ENCODE measurements at places on chromosomes 6 and 20. TPM values are rescaled to one million over a fixed set of nuclear protein-coding genes. Genes with fewer than 3 reads are reported as not detected.

PLN gene
- 0.04 TPM for total RNA-seq

ZBP1 gene
- not detected for total RNA-seq

SPO11 gene
- not detected for total RNA-seq

COL9A3 gene
- total RNA-seq: 0.20 TPM

SLC22A23 gene
- total RNA-seq: 16.4 TPM

LINC00237 gene
- total RNA-seq: not detected

OPRM1 gene
- total RNA-seq: not detected

ZC2HC1B gene
- total RNA-seq: not detected

CCN5 gene
- not detected for total RNA-seq

ASIP gene
- total RNA-seq: not detected

- no peak for DNase-seq
Measured at GRCh38 chr20:57977569-57977968, 250.9 kb downstream of the ANKRD60 start.

DNA sequence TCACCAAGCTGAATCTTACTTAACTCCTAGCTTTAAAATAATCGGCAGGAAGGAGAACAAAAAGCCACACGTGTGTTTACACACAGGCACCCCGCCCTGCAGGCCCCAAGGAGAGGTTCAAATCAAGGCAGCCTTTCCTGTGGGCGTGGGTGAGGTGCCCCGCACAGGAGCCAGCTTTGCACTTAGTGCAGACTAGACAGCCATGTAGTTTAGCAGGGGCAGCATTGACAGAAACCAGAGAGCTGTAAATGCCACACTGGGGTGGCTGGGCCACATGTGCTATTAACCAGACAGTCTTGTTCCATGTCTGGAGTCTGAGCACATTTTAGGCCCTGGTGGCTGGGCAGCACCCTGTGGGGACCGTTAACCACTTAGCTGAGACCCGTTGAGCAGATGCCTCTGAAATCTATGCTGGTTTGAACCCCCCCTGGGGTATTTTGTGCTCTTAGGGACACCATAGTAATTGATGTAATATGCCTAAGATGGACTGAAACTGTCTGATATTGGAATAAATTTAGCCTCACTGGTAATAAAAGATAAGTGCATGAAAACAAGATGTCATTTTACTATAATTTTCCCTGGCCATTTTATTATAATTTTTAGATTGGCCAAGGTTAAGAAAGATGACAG is 106.4 kb upstream of the KCNG1 start:
- DNase-seq: no peak

DNA sequence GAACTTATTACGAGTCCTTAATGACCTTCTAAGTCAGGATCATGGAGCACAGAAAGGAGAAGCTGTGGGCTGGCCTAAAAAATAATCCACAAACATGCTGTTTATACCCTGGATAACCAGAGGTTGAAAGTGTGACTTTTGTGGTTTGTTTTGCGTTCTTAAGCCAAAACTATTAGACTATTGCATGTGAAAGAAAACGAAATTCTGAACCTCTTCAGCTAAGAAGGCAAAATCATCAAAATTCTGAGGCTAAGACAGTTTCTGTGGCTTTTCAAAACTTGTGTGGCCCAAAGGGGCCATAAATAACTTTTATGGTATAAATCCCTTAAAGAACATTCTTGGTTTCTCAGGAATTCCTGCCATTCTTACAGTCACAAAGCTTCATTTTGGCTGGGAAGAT is 251.0 kb downstream of the UST start:
- no peak for DNase-seq

DNA sequence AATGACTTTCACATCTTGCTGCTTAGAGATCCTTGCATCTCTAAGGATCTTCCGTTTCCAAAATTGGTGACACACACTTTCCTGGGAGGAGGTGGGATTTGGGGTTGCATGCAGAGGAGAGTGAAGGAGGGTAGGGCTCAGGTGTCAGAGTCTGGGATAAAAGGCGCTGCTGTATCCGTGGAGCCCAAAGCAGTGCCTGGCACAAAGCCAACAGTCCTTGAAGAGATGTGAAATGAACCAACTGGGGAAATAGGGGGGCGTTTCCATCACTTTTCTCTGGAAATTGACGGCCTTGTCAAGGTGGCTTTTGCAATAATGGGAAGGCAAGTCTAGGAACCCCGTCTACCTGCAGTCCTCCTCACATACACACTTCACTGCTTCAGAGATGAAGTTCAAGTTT is 59.5 kb upstream of the NELFCD start:
- DNase-seq: no peak

GRCh38 chr6:92377137-92377536 is 1042.2 kb downstream of the EPHA7 start:
- DNase-seq: no peak

DNA sequence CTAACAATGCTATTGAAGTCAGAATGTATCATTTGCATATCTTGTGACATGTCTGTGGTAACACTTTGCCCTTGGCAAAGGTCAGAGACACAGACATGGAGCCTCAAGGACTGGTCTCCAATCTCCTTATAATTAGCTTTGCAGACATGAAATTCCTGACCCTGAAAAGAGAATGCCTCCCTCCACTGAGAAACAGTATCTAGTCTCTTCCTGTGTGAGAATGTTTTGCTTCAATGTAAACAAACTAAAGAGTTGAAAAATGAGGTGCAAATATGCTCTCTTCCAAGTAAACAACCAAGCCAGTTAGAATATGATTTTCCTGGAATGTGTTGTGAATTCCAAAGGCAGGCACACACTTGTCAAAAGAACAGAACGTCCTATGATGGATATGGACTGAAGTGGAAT is 407.1 kb upstream of the MARCKS start:
- no peak for DNase-seq

GRCh38 chr6:41527721-41528408 is 18.3 kb upstream of the FOXP4 start:
- DNase-seq: no peak

DNA sequence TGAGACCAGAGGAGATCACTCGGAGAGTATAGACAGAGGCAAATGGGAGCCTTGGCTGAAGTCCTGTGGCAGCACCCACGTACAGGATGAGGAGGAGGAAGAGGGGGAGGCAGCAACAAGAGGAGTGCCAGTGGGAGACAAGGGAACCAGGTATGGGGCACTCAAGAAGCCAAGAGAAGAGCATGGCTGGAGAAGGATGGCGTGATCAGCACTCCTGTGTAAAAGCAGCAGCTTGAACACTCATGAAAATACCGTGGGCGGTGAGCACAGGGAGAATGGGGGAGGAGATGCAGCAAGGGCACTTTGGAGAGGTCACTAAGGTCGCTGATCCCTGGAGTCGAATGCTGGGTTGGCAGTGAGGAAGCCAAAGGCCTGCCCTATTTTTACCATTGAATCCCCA is 51.2 kb upstream of the PRND start:
- no peak for DNase-seq

- no peak for DNase-seq
Measured at GRCh38 chr6:32252331-32253009, 28.6 kb upstream of the NOTCH4 start.

DNA sequence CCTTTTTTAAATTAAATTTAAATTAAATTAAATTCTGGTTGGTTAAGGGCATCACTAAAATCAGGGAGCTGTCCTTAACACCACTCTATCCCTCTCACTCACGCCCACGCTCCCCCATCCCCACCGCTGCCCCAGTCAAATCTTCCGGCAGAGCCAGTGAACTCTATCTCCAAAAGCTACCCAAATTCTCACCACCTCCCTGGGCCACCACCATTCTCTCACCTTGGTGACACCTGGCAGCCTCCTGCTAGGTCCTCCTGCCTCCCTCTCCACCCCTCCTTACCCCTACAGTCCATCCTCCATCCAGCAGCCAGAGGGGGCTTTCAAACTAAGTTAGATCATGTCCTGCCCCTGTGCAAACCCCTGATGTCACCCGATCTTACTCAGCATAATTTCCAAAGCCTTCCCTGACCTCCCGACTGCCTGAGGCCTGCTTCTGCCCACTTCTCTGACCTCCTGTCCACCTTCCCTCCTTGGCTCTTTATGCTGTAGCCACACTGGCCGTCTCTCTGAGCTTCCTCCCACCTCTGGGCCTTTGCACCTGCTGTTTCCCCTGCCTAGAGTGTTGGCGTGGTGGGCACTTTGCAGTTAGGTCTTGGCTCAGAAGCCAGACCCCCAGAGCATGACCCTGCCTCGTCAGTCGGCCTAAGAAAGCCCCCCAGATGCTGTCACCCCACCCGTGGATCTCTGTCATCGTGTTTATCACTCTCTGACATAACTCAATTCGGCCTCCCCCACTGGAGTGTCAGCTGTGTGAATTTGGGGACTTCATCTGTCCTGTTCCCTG is 24.7 kb downstream of the PTGIS start:
- no peak for DNase-seq

- no peak for DNase-seq
Measured at GRCh38 chr6:170464524-170464979, 88.6 kb downstream of the PSMB1 start.

- no peak for DNase-seq
Measured at GRCh38 chr6:161137839-161138542, 135.9 kb downstream of the AGPAT4 start.

GRCh38 chr20:35772563-35773058 is 796 bp downstream of the PHF20 start:
- DNase-seq: no peak

DNA sequence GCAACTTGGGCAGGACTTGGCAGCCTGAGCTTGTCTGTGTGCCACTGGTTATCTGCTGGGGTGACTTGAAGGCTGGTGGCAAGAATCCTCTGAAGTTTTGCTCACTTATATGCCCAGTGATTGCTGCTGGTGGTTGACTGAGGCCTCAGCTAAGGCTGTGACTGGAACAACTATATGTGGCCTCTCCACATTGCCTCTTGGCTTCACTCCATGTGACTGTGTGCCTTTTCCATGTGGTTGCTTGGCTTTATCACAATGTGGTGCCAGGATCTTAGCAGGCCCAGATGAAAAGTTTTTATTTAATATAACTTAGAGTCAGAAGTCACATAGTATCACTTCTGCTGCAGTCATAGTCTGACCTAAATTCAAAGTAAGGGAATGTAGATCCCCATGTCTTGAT is 104.5 kb downstream of the ADAT2 start:
- no peak for DNase-seq

- DNase-seq: no peak
Measured at GRCh38 chr6:24933868-24934401, 1.8 kb downstream of the RIPOR2 start.

GRCh38 chr6:53961679-53962370 is 149.4 kb upstream of the MLIP start:
- no peak for DNase-seq

- peak; percentile 85 for DNase-seq
Measured at GRCh38 chr6:158069800-158070195, 88.1 kb downstream of the SYNJ2 start.

- DNase-seq: no peak
Measured at GRCh38 chr20:7650086-7650879, 290.0 kb downstream of the HAO1 start.

- DNase-seq: no peak
Measured at GRCh38 chr6:98452685-98453084, 381.7 kb upstream of the POU3F2 start.

DNA sequence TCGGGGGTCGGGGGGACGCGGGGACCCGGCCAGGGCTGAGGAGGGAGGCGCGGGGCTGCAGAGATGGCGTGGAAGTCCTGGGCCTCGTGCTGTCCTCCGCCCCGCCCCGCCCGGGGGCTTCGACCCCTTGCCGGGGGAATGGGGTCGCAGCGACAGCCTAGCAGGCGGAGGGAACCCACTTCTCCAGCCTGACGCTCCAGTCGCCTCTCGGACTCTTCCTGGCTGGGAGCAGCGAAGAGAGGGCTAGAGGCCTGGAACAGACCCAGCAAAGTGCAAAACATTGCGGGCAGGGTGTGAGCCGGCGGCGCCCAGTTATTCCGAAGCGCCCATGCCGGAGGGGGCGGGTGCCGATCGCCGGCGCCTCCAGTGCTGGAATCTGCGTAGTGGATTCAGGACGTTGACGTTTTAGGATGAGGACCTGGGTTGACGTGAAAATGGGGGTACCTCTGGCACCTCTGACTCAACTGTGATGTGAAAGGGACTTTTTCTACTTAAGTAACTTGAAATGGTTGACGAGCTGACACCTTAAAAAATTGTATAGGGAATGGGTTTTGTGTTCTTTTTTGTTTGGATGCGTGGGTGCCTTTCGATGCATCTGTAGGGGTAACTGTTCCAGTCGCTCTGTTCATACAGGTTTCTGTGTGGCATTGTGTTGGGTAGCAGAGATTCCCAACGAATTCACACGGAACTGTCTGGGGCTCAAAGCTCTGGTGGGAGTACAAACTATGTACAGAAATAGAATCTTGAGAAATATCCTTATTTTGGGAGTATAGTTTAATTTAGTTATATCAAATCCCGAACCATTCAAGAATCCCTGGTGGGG is 1.4 kb downstream of the SLC35F1 start:
- DNase-seq: no peak
